Stimulated activated CD8-positive, alpha-beta memory T cell treated with anti-CD3 and anti-CD28 coated beads, Interleukin-4, amount 100 ng/mL, for 1 hour (primary cell): ENCODE measurements at places on chromosomes 2 and 18.

- DNase-seq, result no peak
Measured at GRCh38 chr18:26479681-26480079, 68.7 kb downstream of the KCTD1 start.

- peak; percentile 28 for DNase-seq
Measured at GRCh38 chr2:29114946-29115609, at the start of gene CLIP4. TSS of gene CLIP4 (plus strand) at chr2:29115415. CDS start at chr2:29121389, 5,974 bp downstream.

DNA sequence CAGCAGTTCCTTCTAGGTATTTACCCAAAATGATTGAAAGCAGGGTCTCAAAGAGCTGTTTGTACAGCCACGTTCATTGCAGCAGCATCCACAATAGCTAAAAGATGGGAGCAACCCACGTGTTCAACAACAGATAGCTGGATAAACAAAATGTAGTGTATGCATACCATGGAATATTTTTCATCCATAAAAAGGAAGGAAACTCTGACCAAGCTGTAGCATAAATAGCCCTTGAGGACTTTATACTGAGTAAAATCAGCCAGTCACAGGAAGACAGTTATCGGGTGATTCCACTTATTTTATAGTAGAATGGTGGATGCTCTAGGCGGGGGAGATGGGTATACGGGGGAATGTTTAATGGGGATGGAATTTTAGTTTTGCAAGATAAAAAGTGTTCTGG lies 7.5 kb downstream of the TRAPPC12 start:
- no peak for DNase-seq

DNA sequence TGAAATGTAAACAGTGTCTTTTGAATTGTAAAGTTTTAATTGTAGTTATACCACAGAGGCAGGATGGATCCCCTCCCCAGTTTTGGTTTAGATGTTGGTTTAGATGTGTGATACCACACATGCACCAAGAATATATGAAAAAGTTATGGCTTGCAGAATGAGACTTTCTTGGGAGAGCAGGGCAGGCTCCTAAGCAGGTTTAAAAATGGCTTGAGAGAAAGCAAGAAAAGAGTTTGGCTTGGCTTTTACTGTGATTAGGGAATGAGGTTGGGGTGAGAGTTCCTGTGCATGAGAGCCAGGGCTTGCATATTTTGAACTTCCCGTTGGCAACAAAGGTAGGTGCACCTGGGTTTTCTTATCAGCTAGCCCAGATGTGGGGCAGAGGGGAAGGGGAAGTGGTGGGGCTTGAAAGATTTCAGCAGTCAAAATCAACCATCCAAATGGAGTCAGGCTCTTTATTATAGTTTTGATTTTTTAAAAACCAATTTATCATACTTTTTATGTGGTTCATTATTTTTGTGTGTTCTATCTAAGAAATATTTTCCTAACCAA lies 246.9 kb downstream of the MTX2 start:
- DNase-seq, result no peak

DNA sequence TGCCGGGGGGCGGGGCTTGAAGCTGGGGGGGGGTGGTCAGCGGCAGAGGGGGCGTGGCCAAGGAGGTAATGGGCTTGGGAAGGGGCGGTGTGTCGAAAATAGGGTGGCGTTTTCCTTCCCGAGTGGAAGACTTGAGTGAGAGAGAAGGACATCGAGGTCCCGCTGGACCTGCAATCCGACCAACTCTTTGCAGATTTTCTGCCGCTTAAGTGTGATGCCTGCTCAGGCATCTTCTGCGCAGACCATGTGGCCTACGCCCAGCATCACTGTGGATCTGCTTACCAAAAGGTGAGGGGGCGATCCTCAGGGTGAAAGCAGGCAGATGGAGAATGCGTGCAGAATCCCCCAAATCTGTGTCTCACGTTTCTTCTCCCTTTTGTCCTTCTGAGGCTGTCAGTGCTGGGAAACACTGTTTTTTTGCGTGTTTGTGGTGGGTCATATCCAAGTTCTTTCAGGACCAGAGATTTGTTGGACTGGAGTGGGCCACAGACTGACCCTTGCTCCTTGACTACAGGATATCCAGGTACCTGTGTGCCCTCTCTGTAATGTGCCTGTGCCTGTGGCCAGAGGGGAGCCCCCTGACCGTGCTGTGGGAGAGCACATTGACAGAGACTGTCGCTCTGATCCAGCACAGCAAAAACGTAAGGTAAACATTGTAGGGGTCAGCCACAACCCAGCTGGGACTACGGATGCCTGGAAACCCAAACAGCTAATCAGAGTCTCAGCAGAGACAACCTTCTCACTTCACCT lies 727 bp downstream of the ZFAND2B start:
- DNase-seq, result no peak

DNA sequence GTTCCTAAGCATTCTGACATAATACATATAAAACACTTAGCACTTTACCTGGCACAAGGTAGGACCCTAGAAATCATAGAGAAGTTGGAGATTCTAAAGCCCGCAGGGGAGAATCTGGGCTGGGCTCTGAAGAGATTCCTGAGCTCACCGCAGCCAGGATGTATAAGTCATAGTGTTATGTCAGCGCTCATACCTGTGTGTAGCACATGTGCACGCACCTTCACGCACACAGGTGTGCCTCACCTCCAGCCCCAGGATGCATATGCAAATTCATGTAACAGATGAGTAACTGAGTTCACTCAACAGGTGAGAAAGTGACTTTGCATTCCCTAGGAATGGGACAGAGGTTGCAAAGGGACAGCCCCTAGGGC lies 7.9 kb upstream of the SDC1 start:
- no peak for DNase-seq

DNA sequence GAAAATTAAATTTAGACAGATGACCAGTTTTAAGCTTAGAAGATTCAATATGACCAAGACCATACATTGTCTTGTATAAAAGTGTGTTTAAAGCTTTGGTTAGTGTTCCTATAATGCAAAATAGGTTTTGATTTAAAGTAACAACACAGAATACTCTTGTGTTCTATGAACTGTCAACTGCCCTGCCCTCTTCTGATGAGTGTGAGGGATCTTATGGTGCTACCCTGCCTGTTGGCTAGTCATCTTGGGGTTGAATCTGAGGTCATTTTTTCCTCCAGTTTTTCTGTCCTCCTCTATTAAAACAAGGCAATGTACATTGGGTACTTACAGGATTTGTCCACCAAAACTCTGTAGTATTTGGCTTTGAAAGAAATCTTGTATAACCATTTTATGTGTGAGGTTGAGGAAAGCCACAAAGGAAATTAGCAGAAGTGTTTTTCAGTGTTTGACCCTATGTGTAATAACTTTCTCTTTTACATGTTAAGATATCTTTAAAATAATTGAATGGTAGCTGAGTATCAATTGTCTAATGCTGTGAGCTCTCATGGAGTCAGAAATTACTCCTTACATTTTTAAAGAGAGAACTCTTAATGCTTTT lies 129.1 kb downstream of the SPTBN1 start:
- no peak for DNase-seq

DNA sequence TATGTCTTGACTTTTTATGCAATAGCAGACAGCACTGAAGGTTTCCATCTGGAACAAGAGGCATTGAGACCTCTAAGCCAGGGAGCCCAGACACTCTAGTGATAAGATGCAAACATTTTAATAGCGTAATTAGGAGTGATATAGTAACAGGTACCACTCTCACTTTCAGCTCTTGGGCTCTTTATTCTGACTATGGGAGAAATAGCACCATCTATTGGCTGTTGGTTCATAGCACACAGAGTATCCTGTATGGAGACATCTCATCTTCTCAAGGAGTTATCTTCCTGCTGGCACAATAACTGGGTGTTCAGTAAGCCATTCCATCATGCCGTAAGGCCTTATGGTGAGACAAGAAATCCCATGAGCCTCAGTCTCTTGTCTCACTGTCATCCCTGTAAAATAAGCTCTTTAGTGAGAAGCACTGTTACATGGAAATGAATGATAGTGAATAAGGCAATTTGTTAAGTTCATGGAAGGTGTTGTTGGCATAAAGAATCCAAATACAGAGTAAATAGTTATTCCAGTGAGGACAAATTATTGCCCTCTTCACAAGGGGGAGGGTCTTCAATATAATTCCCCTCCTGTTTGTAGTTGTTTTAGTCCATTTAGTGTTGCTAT lies 48.3 kb downstream of the THUMPD2 start:
- DNase-seq, result no peak

GRCh38 chr18:62287781-62288664 lies 37.1 kb upstream of the TNFRSF11A start:
- no peak for DNase-seq

DNA sequence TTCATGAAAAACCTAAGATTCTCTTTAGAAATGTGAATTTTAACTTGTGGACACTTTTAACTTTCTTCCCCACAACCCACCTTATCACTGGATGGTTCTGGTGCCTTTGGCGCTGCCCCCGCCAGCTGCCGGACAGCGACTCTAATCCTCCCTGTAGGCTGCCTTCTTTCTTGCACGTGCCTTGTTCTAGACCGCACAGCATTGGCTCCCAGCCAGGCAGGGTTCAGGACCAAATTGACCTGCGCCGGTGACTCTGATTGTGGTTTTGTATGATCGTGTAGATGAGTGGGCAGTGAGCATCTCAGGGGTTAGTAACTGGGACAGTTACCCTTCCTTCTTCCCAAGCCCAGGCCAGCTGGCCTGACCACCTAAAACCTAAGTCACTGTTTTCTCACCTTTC lies 106.8 kb downstream of the ASAP2 start:
- DNase-seq, result no peak

DNA sequence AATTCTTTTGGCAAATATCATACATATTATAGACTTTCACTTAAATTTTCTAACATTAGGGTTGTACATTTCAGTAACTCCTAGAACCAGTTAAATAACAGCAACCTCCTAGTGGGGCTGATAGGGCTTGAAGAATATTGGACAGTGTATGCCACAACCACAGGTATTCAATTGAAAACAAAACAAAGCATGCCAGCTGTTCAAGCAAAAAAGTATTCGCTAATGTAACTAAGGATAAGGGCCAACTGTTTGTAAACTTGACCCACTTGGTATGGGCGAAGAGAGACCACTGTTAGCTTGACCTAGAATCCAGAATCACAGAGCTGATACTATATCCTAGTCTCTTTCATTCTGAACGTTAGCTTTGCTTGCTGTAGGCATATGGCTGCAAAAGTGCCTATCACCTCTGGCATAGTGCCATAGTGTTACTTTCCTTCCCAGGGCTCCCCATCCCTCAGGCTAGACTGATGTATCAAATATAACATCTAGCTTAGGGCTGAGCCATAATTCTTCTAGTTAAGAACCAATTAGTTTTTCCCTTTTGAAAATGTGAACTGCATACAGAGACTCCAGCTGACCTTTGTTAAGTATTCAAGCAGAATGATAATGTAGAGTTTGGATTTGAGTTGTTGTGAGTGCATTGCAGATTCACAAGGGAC lies 458.8 kb upstream of the NRXN1 start:
- no peak for DNase-seq

DNA sequence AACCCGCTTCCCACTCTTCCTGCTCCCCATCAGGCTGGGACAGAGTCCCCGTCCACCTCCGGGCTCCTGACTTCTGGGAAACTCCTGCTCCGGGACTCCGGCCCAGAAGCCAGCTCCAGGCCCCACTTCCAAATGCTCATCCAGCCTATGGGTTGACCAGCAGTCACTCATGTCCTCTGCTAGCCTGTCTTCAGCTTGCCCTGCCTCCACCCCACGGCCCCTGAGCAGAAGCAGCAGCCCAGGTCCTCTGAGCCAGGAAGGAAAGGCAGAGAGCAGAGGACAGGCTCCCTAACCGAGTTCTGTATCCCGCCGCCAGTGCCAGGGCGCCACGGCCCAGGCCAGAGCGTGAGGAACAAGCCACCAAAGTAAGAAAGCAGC lies 86.4 kb upstream of the ID2 start:
- DNase-seq, result no peak

- DNase-seq, result no peak
Measured at GRCh38 chr2:79387431-79387830, 125.4 kb upstream of the CTNNA2 start.

GRCh38 chr2:236343400-236344161 lies 79.4 kb upstream of the ASB18 start:
- no peak for DNase-seq

DNA sequence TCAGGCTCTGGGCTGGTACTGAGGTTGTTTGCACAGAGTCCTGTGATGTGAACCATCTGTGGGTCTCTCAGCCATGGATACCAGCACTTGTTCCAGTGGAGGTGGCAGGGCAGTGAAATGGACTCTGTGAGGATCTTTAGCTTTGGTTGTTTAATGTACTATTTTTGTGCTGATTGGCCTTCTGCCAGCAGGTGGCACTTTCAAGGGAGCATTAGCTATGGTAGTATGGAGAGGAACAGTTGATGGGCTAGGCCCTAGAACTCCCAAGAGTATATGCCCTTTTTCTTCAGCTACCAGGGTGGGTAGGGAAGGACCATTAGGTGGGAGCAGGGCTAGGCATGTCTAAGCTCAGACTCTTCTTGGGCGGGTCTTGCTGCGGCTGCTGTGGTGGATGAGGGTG lies 257.0 kb upstream of the GYPC start:
- DNase-seq, result no peak

DNA sequence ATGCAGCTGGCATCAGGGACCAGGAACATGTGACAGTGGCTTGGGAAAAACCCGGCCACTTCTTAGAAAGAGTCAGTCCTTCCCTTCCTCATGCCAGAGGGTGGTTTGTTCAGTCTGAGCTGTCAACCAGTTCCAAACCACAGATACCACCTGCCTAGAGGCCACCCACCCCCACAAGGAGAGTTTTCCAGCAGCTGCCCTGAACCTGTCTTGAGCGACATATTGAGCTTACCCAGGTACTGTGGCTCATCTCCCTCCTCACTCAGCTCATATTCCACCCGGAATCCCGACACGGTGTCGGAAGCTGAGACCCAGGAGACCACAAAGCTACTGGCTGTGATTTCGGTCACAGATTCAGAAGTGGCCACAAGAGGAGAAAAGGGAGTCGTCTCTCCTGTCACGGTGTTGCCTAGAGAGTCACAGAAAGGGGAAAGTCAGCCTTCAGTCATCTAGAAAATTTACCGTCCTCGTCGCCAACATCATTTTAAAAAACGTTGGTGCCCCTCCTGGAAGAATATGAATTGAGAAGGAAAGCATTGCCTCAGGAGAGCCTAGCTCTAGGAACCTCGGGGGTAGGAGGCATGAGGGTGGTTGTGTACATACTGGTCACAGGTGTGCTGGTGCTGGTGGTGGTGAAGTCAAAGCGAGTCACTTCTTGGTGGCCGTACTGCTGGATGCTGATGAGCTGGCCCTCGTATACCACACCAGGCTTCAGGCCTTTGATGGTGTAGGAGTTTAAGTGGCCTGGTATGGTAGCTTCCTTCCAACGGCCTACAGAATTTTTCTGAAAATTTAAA lies 26.3 kb downstream of the FN1 start:
- DNase-seq, result no peak

GRCh38 chr2:178804791-178805190 lies 2.4 kb downstream of the TTN start:
- DNase-seq, result no peak
